ENCODE measurements at places on chromosomes 1 and 21.

DNA sequence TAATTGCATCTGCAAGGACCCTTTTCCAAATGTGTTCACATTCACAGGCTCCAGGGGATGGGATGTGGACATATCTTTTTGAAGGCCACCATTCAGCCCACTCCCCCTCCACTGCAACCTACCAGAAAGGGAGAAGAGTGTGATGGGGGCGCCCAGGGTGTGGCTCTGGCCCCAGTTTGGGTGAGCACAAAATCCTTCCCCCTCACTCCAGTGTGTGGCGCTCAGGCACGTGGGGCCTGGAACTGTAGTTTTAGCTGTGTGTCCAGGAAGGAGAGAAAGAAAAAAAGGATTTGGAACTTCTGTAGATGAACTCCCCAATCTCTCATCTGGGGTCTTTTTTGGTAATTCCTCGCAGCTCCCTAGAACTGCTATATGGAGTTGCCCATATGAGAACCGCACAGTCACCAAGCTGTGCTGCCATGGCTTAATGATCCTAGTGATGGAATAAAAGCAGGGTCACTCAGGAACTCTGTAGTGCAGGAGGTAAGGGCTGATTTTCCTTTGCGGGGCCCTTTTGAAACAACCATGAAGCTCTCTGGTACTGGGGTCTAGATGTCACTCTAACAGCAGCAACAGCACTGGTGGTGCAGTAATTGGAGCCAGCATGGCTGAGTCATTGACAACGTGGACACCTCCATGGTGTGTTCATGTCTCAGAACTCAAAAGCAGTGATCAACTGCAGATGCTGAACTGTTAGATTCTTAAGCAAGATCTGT lies 17.0 kb downstream of the AGT start:
- no peak for DNase-seq

- no peak for DNase-seq
Measured at GRCh38 chr1:111212634-111213335, 12.3 kb upstream of the DENND2D start.

GRCh38 chr1:44602634-44603628 lies 71.3 kb downstream of the TMEM53 start:
- DNase-seq: no peak

DNA sequence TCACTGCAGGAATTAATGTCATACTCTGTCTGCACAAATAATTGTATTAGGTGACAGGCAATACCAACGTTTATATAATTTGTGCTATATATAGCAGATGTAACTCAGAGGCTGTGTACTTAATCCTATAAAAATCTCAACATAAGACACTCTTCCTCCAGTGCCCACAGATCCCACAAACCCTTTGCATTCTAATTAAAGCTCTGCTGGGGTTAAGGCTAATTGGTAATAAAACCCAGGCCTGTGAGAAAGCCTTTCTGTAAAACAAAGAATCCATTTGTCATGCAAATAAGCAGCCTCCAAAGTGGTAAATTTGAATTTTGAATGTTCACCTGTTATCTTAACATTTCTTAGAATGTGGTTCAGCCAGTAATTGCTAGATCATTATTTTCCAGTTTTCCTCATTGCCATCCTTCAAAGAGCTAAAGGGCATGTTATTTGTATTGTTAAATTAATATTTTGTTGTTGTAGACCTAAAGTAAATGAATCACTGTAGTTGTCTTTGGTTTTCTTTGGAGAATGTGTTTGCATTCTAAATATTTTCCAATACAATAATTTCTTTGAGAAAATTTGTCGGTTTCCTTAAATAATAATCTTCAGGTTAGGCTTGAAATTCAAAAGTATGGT lies 46.3 kb upstream of the PRDX6 start:
- DNase-seq: no peak

GRCh38 chr1:175841738-175842187 lies 98.4 kb upstream of the TNR start:
- DNase-seq: no peak

- DNase-seq: no peak
Measured at GRCh38 chr1:63874278-63874880, 100.6 kb downstream of the ROR1 start.

- no peak for DNase-seq
Measured at GRCh38 chr1:162323023-162323422, 53.6 kb downstream of the SPATA46 start.

DNA sequence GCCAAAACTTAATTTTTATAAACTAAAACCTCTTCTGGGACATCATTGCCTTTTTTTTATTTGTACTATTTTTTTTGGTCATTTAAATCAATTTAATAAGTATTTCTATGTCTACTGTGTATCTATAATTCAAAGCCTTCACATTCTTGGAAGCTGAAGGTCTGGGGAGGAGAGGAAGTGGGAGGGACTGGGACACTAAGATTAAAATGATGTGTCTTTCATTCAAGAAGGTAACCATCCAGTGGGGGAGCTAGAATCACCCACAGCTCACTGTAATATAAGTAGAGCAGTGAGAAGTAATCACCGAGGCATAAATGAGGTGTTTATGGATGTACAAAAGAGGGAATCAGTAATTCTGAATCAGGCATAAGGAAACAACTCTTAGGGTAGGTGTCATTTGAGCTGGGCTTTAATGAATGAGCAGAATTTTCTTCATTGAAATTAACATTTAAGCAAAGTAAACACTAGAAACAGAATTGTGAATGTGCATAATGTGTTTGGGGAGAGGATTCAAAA lies 52.8 kb downstream of the PTGER3 start:
- DNase-seq: no peak

DNA sequence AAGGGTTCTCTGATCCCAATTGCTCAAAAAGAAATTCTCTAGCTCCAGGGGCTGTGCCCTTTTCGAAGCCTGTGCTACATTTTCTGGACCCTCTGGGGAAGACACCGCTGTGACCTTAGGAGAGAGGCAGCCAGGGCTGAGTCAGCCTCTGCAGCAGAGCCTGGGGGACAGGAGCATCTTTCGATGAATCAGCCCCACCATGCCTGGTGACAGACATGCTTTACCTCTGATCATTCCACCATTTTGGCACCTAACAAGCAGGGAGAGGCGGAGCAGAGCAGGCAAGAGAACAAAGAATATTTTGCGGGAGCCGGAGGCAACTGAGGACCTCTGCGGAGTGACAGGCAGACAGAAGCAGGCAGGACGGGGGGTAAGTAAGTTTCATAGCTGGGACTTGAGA lies 84.9 kb downstream of the VWA5B1 start:
- no peak for DNase-seq

- DNase-seq: no peak
Measured at GRCh38 chr1:180696361-180696760, 64.5 kb downstream of the XPR1 start.
